Lower leg skin (tissue), 4 donors: ENCODE measurements at places on chromosomes 1 and 21. TPM values are rescaled to one million over a fixed set of nuclear protein-coding genes. Genes with fewer than 3 reads are reported as not detected.

Gene LRRC3
- 2.9 TPM for total RNA-seq

Gene MX2
- 3.1 TPM for total RNA-seq

Gene AGBL4
- 0.53 TPM for total RNA-seq

Gene FMO2
- 9.7 TPM for total RNA-seq

Gene OVAAL
- not detected for total RNA-seq

Gene DMRTA2
- total RNA-seq, result not detected

Gene CYP4X1
- 14.8 TPM for total RNA-seq

Gene KIF26B
- total RNA-seq, result 5.6 TPM

Gene ESRRG
- total RNA-seq, result 6.8 TPM

Gene LHX4
- total RNA-seq, result 0.32 TPM

Gene ARHGAP29
- 35.9 TPM for total RNA-seq

Gene MATN1
- not detected for total RNA-seq

Gene ENAH
- 34.0 TPM for total RNA-seq

Gene CTH
- total RNA-seq, result 2.3 TPM

GRCh38 chr1:7280347-7280960, 490.6 kb upstream of the VAMP3 start:
- no peak for DNase-seq

DNA sequence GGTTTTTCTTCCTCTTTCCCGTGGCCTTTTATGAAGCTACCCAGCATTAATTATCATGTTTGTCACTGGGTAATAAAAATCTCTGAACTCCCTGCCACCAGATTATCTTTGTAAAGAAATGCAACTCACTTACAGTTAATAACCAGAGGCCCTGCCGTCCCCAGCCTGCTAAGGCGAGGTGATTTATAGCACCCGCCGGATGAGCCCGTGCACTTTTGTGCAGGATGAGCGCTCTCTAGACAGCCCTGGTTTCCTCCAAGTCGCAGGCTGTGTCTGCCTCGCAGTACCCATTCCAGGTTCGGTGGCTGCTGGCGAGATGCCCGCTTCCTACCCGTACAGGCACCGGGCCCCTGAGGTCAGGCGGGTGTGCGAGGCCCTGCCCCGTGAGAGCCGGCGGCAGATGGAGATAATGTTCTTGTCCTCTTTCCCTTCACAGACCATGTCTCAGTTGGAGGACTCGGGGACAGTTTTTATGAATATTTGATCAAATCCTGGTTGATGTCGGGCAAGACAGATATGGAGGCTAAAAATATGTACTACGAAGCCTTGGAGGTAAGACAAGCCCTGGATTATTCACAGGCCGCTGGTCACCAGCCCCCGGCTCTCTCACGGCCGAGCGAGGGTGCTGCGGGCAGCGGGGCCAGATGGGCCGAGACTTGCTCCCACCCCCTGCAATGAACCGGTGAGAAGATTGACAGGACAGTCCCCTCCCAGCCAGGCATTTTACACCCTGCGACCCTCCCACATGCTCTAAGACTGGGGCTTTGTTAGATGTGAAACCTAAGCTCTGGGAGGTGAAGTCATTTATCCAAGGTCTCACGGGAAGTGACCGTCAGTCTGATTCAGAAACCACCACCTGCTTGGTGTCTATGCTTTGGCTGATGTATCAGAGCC, 28.5 kb upstream of the SELENON start:
- no peak for DNase-seq

DNA sequence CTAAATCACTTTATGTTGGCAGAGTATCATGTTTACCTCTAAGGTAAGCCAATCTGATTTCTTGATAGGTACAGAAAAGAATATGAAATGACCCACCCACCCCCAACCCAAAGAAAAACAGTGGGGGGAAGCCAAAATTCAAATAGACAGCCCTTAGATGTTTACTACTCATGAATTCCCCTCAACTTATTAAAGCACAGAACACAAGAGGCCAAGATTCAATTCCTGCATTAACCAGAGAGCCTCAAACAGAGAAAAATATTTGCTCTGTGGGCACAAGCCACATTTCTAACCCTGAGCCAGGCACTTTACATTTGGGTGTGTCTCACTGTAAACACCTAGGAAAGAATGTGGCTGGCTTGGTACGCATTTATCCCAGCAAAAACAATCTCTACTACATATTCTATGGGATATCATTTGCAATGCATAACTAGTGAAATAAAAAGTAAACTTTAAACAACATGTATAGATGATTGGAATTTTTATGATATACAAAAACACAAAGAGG, 84.3 kb downstream of the PTPN14 start:
- DNase-seq, result no peak

- no peak for DNase-seq
These were observed 9.0 kb downstream of the CFAP298 start for GRCh38 chr21:32603131-32603530.

GRCh38 chr1:212957546-212957945, 7.2 kb downstream of the VASH2 start:
- DNase-seq, result no peak

DNA sequence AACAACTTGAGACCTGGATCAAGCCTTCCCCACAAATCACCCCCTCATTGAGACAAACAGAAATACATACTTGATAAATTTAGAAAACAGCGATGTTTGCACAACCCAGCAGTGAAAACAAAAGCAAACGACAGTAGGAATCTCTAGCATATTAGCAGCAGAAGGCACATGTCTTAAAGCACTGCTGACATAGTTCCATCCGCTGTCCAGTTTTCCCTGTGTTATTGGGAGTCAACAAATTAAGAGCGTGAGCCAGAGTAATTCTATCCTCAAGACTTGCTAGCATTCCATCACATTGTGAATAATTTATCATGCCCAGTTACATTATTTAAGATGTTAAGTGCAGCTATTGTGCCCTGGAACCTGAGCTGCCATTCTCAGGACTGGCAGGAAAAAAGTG, 55.3 kb downstream of the IGSF5 start:
- DNase-seq, result no peak

GRCh38 chr1:94922761-94923331, 4.1 kb downstream of the CNN3 start:
- no peak for DNase-seq

GRCh38 chr1:7808253-7808844, 24.3 kb downstream of the PER3 start:
- no peak for DNase-seq

GRCh38 chr1:223670458-223671159, 5.1 kb upstream of the CAPN8 start:
- DNase-seq, result no peak

- DNase-seq, result no peak
These were observed 20.9 kb downstream of the SDC3 start for GRCh38 chr1:30887485-30888315.

GRCh38 chr1:145960468-145961108, 2.8 kb upstream of the LIX1L start:
- peak; percentile 63 for DNase-seq

DNA sequence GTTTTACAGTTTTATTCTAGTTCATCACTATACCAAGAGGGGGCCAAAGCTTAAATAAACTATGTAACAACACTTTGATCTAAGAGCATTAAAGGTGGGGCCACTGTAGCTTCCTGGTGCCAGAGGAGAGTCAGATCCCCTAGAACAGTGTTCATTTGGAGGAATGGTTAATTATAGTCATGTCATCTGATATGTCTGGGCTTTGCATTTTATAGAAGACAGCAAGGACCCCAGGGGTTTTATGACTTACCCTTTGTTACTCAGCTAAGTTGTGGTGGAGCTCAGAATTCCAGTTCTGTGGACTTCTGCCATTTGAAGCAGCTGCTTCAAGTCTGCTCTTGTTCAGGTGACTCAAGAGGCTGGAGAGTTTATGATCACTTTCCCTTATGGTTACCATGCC, 16.7 kb downstream of the KDM4A start:
- DNase-seq, result peak; percentile 24

GRCh38 chr21:28378026-28378425, 614.7 kb downstream of the LTN1 start:
- no peak for DNase-seq

DNA sequence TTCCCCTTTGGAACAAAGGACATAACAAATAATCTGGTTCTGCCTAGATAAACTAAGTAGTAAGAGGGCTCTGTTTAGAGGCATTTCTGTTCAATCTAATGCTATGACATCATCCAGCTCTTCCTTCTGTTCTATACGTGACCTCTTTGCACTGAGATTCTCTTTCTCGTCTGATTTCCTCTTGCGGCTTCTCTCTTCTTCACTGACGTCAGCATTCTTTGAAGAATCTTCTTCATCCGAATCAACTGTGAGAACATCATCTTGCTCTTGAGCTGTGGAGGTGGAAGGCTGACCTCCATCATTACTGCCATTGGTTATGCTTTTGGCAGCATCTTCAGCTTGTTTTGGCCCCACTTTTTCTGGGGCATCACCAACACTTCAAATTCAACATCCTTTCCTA, 130.4 kb downstream of the HS2ST1 start:
- no peak for DNase-seq

GRCh38 chr1:245246433-245246832, 91.6 kb downstream of the KIF26B start:
- DNase-seq, result no peak

DNA sequence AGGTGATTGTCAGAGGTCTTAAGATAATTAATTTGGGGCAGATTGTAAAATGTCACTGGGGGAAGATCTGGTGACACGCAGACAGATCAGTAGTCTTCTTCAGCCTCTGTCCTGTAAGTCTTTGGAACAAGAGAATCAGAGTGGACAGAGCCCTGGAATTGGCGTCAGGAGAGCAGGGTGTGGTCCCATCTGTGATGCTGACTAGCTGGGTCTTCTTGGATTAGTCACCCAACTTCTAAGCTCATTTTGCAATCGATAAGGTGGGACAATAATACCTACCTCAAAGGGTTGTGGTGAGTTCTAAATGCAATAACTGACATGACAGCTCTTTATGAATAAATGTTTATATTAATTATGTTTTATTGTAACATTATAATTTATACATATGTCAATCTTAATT, 4.8 kb downstream of the FASLG start:
- no peak for DNase-seq

- DNase-seq, result no peak
These were observed 6.7 kb upstream of the PTGER3 start for GRCh38 chr1:71054281-71054731.
